ENCODE measurements at places on chromosomes 4 and X.

- no peak for DNase-seq
Measured at GRCh38 chr4:148124512-148124911, 317.7 kb downstream of the NR3C2 start.

DNA sequence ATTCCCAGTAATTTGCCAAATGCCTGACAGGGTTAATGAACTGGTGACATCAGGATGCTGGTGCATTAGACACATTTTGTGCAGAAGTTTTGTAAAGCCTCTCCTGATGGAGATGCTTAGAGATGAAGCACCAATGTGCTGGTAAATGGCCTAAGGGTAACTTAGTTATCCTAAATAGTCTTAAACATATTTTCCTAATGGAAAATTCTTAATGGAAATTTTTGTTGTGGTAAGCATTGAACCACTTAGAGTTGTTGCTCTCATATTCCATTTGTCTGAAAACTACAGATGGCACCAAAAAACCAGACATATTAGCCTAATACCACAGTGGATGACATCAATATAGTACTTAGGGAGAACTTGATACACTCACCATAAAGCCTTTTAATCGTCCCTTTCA, 154.5 kb upstream of the ANK2 start:
- no peak for DNase-seq

DNA sequence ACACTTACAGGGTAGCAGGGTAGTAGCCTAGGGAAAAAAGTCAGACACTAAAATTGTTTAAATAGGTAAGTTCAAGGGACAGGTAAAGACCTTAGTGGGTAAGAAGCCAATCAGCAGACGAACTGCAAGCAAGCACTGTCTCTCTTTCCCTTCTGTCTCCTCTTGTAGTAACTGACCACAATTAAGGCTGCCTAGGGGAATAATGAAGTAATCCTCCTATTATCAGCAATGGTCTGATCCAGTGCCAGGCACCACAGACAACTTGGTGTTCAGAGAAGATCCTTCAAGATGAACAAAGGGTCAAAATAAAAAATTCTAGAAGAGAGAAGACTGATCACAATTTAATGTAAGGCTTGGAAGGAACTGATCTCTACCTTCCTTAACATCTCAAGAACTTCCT, 62.9 kb downstream of the ELOVL6 start:
- no peak for DNase-seq

DNA sequence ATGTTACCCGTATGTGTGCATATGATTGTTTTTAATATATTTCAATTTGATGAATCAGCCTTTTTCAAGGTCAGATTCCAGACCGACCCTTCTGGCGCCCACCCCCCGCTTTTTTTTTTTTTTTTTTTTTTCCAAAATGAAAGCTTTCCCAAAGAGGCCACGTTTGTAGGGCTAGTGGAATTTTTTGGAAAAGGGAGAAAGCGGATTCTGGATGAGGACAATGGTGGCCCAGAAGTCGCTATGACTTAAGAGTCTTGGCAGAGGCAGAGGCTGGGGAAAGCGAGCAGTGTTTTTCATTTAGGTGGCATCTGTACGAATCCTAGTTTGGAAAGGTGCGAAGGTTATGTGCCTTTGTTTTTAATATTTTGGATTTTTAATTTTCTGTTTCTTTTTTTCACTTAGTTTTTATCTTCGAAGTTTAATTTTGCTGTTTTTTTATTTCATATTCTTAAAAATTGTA, 14.6 kb downstream of the NDUFB11 start:
- no peak for DNase-seq

DNA sequence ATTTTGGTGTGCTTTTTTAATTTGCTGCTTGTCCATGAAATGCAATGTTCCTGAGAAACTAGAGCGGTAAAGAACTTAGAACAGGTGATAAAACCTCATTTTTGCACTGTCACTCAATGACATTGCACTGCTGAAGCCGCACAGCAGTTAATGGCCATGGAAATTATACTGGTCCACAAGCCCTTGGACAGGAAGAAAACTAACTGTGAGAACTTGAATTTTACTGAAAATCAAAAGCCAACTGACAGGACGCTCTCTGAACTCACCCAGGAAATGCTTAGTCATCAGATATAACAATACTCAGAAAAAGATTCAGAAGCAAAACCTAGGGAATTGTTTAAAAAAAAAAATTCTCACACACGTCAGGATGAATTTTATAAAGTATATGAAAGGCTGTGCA, 246.4 kb upstream of the SLC7A11 start:
- DNase-seq = no peak

- DNase-seq = no peak
Measured at GRCh38 chrX:112941209-112941837, 100.7 kb upstream of the AMOT start.

DNA sequence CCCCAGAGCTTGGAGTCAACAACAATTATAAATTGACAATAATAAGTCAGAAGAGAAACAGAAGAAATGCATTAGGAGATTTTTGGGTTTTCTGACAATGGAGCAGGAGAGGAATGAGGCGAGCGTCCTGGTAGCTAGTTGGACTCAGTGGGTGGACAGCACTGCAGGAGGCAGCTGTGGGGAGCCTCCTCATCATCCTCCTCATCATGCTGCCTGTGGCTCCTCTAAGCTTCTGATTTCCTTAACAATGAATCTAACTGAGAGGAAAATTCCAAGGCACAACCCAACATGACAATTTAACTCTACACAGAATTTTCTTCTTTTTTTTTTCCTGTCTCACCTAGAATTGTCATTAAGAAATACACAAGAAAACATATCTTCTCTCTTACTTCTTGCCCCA, 357.1 kb upstream of the NOCT start:
- DNase-seq = no peak

DNA sequence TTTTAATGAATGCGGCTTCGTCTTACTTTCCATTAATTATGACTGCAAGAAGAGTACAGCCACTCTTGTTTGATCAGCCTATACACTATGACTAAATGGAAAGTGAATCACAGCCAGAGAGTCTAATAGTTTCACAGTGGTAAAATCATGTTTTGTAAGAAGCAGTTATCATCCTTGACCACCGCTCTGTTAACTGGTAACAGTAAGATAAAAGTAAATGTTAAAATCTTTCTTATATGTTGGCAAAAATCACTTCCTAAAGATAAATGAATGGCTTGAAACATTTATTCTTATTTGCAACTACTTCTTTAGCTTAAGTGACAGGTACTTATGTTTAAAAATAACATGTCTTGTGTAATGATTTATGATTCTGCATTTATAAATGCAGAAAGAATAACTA, 13.2 kb downstream of the GALNT7 start:
- DNase-seq = no peak

DNA sequence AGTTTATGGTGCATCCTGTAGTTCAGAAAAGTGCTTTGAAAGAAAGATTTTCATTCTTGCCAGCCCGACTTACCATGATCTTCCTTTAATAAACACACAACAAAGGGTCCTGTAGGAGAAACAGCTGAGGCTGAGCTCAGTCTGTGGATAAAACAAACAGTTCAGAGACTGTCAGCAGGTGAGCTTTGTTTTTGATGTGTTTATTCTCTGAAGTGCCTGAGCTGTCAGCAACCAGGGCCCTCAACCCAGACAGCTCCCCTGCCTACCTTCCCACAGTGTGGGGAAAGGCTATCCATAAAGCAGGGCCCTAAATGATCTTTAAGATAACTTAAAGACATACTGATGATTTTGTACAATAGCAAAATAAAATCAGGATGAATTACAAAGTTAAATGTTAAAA, 459.2 kb upstream of the GALNT7 start:
- DNase-seq = peak; percentile 25

DNA sequence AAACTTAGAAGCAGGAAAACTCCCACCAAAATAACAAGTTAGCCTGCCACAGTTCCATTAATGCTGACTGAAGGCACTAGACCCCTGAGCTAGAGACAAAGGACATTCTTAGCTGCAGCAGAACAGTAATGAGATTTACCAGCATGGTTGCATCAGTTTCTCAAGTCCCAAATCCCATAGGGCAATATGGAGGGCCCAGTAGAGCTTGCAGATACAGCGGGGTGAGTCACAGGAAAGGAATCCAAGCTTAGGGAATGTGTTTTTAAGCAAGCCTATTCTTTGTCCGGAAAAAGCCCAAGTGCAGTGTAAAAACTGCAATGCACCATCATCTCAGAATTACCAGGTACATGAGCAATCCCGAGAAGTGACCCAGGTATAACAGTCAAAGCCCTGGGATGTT, 51.3 kb upstream of the EXOC1L start:
- no peak for DNase-seq

GRCh38 chr4:7154351-7154981, 37.9 kb upstream of the SORCS2 start:
- DNase-seq = no peak

GRCh38 chr4:27414887-27415731, 554.5 kb downstream of the STIM2 start:
- DNase-seq = no peak
